Left hindlimb (tissue), 1 donor: ENCODE measurements at places on chromosomes 4 and X.

- DNase-seq = no peak
Measured at GRCh38 chr4:109276482-109277095, 25.9 kb downstream of the COL25A1 start.

DNA sequence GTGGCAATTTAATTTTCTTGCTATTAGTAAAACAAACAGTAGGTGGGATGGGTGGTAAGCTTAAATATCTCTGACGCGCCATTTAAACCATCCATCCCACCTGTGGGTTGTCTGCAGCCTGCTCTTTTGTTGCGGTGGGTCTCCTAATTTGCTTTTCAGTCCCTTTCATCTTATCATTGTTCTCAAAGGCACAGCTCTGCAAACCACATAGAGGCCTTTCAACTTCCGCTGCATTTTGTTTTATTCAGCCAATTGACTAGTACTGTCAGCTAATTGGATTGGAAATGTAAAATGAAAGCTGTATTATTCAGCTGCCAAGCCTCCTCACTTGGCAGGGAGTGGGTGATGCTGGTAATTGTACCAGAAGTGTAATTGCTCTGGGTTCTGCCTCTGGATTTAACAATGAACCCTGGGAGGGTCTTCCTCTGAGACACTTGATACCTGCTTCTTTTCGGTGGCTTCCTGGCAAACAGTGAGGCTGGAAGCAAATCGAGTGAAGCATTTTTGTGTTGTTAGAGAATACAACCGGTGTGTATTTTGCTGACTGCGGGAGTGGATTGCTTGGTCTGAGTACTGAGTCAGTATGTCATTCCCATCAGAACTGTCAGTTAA is 165.6 kb downstream of the FRAS1 start:
- DNase-seq = no peak

- no peak for DNase-seq
Measured at GRCh38 chr4:132818091-132818490, 331.0 kb upstream of the PCDH10 start.

- no peak for DNase-seq
Measured at GRCh38 chrX:136879001-136879687, 1.4 kb downstream of the RBMX start.

GRCh38 chrX:67545893-67546495 is 2.2 kb downstream of the AR start:
- DNase-seq = peak; percentile 53
